ENCODE measurements at places on chromosomes 5 and 9.

DNA sequence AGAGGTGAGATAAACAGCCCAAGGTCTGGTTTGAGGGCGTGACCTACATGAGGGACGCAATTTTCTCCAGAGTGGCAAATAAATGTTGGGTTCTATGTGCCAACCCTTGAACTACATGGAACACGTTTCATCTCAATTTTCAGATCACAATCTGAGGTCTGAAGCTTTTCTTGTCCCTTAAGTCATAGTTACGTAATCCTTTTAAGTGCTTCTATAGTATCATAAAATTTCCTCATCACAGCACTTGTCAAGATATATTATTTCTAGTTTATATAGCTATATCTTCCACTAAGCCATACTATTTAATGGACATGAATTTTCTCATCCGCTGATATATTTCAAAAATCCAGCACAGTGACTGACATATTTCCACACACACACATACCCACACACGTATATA lies 53.1 kb upstream of the GRIN3A start:
- DNase-seq = no peak

DNA sequence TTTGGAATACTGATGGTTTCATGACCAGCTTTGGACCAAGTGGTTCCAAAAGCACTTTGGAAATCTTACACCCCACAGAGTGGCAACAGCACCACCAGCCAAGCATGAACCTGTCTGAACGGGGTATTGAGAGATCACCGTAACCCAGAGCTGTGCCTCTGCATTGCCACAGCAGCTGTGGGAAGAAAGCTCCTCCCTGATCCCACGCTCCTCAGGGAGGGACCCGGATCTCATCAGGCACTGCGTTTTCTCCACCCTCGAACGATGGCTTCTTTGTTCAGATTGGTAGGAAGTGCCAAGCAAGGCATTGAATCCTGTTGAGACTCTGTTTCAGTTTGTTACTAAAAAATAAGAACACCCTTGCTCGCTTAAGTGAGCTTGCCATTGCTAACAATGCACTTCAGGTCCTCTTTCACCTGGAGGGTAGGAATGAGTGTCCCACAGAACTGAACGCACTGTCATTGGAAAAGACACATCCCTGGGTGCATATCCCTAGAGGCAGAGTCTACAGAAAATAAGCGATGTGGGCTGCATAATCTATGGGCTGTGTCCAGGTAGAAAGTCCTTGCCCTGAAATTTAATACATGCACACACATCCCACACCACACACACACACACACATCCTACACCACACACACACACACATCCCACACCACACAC lies 118.0 kb upstream of the ICE1 start:
- no peak for DNase-seq

GRCh38 chr9:94771096-94771495 lies 44.6 kb downstream of the AOPEP start:
- DNase-seq = no peak

GRCh38 chr5:108836492-108836891 lies 88.8 kb downstream of the FER start:
- no peak for DNase-seq

- DNase-seq = no peak
Observed at GRCh38 chr9:94443032-94443722, 111.7 kb upstream of the PCAT7 start.
